Gastroesophageal sphincter (tissue), 4 donors: ENCODE measurements at places on chromosomes 12 and 14. TPM values are rescaled to one million over a fixed set of nuclear protein-coding genes. Genes with fewer than 3 reads are reported as not detected.

DNA sequence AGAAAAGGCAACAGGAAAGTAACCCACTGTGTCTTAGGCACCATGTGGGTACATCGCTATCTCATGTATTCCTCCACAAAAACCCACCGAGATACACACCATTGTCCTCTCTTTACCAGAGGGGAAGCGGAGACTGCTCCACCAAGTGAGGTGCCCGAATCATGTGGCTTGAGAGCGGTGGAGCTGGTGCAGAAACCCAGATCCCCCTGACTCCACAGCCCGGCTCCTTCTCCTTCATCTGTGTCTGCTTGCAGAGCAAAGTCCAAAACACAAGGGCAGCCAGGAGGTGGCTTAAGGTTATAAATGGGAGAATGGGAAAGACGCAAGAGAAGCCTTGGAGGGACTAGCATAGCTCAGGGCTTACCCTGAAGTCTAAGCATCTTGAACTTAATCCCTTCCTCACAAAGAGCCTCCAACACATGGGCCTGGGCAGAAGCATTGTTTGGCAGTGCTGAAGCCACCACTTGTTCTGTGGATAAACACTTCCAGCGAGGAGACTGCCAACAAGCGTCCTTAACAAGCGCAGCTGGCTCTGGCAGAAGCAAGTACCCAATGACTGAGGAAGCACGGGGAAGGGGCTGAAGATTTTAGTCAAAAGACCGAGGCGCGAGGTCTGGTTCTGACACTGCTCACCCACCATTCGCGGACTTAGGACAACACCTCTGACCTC lies 83.0 kb downstream of the TTC7B start:
- ATAC-seq = no peak

GRCh38 chr14:43132441-43132840 lies 1374.6 kb downstream of the FSCB start:
- ATAC-seq = no peak

GRCh38 chr12:110004598-110004997 lies 5.4 kb downstream of the ANKRD13A start:
- ATAC-seq = no peak

DNA sequence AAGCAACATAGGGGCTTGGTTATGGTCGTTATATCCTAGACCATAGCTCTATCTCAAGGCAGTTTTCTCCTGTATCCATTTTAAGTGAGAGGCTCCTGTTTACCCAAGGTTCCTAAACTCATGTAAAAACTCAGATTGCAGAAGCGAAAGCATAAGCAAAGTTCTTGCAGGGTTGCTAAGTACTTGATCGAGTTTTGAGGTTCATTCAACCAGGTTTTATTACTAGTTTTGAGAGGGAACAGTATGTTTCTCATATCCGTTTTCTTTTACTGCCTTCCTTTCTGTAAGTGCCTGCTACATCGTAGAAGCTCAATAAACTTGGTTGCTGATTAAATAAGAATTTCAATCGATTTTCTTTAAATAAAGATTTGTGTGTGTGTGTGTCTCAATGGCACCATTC lies 5.1 kb downstream of the AKAP3 start:
- no peak for ATAC-seq

GRCh38 chr12:131116468-131117117 lies 162.9 kb downstream of the ADGRD1 start:
- ATAC-seq = peak; percentile 80

- no peak for ATAC-seq
Measured at GRCh38 chr12:118689793-118690192, 291.5 kb upstream of the SRRM4 start.

GRCh38 chr14:37668646-37669045 lies 73.2 kb downstream of the TTC6 start:
- ATAC-seq = no peak

GRCh38 chr14:42214981-42215491 lies 608.4 kb downstream of the LRFN5 start:
- ATAC-seq = peak; percentile 43

DNA sequence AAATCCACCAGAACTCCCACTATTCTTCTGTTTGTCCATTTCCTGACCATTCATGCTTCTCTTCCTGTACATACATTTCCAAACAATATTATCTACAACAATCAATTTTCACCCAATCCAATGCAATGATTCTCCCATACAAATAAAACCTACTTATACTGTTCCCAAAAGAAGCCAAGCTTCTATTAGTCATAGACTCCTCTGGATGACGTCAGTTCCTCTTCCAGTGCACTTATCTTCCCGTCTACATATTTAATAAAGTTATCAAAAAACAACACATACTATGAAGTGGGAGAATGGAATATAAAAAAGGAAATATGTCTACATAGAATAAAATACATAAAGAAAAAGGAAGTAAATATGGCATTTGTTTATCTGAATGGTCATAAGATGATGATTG lies 165.4 kb downstream of the FOXG1 start:
- no peak for ATAC-seq

GRCh38 chr12:1474041-1474573 lies 120.3 kb downstream of the FBXL14 start:
- no peak for ATAC-seq

GRCh38 chr12:104669851-104670337 lies 213.1 kb downstream of the CHST11 start:
- no peak for ATAC-seq

DNA sequence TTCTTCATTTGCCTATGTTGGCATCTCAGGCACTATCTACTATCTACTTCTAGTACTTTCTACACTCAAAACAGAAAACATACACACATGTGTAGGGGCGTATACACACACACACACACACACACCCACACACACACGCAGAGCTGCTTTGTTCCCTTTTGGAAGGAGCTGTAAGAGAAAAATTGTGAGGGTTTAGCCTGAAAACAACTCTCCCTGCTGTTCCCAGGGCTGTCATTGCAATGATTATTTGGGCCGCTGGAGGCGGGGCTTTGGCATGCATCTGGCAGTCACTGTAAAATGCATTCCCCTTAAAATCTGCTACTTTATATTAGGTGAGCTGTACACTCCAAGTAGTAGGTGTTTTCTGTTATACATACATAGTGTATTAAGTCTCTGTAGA lies 29.1 kb upstream of the SLC38A2 start:
- no peak for ATAC-seq

GRCh38 chr14:72387726-72388125 lies 455.5 kb downstream of the RGS6 start:
- no peak for ATAC-seq

DNA sequence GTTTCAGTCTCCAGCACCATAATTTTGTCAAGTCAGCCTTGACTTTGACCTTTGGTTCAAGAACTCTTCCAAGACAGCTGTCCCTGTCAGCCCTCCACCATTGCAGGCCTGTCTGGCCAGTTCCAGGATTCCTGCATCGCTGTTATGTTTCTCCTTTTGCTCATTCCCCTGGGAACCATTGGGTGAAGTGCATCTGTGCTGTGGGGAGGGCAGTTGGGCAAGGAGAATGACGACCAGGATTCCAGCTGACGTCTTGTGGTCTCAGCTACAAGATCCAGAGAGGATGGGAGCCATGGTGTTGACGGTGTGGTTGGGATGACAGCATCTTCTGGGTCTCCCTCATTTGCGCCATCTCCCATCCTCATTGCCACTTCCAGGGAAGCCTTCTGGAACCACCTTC lies 45.9 kb upstream of the SLC24A4 start:
- ATAC-seq = no peak

GRCh38 chr12:7203109-7203508 lies 13.6 kb downstream of the PEX5 start:
- ATAC-seq = no peak

CLEC2B gene
- total RNA-seq = 3.4 TPM

ZNF891 gene
- 2.8 TPM for total RNA-seq
